Activated T-cell treated with anti-CD3 and anti-CD28 coated beads, Interleukin-2, amount 50 U/mL, for 24 hours (primary cell): ENCODE measurements at places on chromosomes 13 and 19.

GRCh38 chr13:40390401-40390916 is 276.0 kb downstream of the FOXO1 start:
- DNase-seq, result no peak

GRCh38 chr13:20547479-20547908 is 19.5 kb upstream of the IFT88 start:
- DNase-seq, result no peak

DNA sequence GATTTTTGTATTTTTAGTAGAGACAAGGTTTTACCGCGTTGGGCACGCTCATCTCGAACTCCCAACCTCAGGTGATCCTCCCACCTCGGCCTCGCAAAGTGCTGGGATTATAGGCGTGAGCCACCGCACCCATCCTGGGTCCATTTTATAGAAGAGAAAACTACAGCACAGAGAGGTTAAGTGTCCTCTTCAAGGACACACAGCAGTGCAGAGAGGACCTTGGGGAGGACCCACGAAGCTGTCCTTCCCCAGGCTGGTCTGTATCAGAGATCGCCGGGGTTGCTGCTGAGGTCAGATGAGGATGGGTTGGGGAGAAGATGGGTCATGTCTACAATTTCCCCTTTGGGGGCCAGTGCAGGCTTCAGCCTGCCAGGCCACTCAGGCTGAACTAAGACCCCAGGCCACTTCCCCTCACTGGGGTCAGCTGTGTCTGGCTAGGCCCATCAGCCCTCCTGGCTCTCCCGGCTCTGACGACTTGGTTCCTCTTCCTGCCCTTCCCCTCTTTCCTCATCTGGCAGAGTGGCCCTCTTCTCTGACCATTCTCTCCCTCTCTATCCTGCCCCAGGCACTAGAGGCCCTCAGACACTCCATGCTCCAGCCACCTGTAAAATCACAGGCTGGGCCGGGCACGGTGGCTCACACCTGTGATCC is 9.6 kb downstream of the MYO1F start:
- DNase-seq, result no peak

- DNase-seq, result peak; percentile 79
Observed at GRCh38 chr19:38049105-38049649, 142.2 kb downstream of the SIPA1L3 start.

GRCh38 chr19:1590641-1591397 is 1.8 kb downstream of the MBD3 start:
- peak; percentile 68 for DNase-seq

DNA sequence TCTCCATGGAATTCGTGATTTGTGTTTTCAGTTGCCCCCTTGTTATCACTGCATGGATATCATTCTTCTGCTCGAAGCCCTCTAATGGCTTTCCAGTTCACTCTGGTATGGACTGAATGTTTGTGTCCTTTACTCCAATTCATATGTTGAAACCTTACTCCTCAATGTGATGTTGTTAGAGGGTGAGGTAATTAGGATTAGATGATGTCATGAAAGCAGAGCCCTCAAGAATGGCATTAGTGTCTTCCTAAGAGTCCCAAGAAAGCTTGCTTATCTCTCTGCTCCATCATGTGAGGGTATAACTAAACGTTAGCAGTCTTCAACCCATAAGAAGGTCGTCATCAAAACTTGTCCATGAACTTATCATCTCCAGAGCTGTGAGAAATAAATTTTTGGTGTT is 1626.3 kb upstream of the MIR17HG start:
- DNase-seq, result no peak

DNA sequence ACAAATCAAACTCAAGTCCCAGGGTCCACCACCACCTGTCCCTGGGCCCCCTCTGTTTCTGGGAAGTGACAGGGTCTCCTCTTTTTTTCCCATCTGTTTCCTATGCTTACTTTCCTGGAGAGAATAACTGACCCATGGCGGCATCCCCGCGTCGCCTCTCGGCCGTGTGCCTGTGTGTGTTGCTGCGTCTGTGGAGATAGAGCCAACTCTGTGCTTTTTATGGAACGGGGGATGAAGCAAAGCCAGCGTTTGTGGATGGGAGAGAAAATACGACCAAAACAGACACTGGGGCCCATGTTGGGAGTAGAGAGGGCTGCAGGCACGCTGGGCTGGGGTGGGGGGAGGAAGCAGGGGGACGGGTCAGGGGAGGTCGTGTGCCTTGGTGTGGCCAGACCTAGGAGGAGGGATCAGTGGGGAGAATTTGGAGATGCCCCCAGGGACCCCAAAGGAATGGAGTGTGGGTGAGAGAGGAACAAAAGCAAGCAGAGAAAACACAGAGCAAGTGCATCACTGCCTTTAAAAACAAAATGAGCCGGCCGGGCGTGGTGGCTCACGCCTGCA is 16.6 kb downstream of the PLK5 start:
- no peak for DNase-seq

DNA sequence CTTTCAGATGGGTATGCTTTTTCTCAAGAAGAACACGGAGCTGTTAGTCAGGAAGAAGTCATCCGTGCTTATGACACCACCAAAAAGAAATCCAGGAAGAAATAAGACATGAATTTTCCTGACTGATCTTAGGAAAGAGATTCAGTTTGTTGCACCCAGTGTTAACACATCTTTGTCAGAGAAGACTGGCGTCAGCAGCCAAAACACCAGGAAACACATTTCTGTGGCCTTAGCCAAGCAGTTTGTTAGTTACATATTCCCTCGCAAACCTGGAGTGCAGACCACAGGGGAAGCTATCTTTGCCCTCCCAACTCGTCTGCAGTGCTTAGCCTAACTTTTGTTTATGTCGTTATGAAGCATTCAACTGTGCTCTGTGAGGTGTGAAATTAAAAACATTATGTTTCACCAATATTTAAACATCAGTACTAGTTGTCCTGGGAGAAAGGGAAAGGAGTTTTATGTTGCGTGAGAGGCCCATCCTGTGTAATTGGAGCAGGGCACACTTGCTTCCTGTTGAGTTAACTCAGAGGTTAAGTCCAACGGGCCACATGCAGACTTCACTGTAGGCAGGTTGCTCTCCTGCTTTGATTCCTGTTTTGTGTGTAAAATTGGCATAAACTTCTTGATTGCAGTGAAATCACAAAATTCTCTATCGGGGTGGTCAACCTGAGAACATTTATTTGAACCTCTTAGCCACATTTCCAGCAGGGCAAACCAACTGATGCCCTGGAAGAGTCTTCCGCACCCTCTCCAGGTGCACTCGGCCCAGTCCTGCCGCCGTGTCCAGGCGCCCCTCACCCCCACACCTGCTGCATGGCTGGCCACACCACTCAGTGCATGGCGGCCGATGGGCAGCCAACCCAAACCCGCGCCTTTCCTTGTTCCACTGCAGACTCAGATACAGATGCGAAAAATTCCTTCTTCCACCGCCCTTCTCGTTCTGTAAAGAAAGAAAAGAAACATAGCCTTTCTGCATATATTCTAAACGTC is 31.6 kb downstream of the SHISA2 start:
- no peak for DNase-seq

- no peak for DNase-seq
Observed at GRCh38 chr13:80873589-80873988, 532.7 kb upstream of the SPRY2 start.

DNA sequence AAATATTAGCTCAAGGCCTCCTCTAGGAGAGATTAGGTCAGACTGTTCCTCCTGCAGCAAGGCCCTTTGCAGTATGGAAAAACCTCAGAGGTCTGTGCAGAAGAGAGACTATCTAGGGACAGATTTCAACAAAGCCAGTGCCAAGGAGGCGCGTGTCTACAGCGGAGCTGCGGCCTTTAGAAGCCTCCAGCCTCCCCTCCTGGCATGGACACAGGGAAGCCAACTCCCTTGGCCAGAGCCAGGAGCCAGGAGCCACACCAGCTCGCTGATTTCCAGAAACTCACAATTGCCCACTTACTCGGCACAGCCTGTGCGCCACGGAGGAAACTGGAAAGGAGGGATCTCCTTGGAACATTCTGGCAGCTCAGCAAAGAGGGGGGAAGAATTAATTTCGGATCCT is 63.4 kb downstream of the INSR start:
- DNase-seq, result no peak

DNA sequence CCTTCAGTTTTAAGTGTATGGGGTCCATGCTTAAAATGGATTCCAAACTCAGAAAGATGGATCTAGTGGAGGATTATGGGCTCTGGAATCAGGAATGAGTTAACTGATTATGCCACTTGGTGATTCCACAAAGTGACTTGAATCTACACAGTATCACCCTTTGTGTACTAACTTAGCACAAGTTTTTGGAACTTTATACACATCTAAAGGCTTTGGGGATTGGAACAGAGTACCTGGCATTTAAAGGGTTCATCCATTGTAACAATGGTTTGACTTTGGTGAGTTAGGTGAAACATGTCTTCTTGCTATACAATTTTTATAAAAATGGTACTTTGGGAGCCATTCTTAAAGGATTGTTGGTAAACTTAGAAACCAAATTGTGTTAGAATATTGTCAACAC is 1.1 kb downstream of the RPL21 start:
- no peak for DNase-seq

- peak; percentile 81 for DNase-seq
Observed at GRCh38 chr19:13784731-13785452, 10.4 kb upstream of the ZSWIM4 start.

DNA sequence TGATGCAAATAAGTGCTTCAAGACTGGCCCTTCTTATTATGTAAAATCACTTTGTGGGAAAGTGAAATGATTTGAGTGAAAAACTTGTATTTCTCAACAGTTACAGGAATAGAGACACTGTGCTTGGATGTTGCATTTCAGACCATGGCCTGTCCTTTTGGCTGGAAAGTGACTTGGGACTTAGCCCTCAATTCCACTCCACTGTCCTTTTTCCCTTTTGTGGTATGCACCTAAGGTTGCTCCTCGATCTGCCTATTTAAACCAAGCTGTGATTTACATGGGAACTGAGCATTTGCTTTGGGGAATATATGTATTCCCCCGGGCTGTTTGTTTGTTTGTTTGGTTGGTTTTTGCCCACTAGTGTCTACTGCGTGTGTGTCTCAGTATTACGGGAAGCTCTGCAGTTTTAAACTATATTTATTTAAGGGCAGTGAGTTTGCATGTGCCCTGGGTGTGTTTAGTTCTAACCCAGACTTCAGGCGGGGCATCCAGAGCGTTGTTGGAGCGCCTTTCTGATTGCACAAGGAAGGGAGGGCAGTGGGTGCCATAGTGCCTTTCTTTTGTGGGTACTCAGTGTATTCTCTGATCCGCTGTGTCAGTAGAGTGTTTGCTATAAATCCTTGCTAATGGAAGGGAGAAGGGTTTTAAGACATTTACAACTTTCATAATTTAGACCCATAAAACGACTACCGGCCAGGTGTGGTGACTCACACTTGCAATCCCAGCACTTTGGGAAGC is 18.2 kb upstream of the RNF113B start:
- no peak for DNase-seq

- DNase-seq, result no peak
Observed at GRCh38 chr13:107124129-107124718, 556.3 kb upstream of the ARGLU1 start.

DNA sequence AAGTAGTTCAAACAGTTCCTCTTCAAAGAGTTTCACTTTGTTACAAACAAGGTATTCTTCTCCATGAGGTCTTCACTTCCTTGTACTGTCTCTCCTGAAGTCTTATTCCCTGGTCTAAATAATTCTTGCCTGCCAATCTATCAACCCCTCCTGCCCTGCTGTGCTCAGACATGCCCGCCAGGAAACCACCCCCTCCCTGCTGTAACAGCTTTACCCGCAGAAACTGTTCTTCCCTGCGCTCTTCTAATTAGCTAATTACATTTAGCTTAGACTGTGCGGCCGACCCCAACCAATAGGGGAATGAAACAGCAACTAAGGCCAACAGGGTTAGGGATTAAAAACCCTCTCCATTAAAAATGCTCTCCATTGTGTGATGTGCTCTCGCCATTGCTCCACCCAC is 46.7 kb downstream of the ZNF846 start:
- no peak for DNase-seq

DNA sequence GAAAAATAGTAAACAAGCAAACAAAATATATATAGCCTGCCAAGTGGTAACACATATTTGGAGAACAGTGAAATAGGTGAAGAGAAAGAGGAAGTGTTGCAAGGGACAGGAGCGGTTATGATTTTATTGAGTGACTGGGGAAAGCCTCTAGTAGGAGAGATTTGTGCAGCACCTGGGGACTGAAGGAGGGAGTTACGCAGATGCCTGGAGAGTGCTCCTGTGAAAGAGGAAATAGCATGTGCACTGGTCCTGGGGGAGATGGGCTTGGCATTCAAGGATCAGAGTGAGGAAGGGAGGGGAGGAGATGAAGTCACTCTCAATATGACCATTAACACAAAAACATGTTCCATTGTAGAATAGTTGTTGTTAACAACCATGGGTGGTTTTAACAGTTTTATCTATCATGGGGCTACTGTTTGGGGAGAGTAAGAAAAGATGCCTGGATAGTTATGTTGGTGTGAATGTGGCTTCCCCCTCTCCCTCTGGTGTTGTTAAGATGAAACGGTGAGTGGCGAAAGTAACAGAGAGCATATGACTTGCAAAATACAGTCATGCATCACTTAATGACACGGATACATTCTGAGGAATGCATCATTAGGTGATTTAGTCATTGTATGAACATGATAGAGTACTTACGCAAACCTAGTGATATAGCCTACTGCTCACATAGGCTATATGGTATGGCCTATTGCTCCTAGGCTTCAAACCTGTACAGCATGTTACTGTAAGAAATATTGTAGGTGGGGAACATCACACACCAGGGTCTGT is 251.7 kb upstream of the ARGLU1 start:
- DNase-seq, result no peak

DNA sequence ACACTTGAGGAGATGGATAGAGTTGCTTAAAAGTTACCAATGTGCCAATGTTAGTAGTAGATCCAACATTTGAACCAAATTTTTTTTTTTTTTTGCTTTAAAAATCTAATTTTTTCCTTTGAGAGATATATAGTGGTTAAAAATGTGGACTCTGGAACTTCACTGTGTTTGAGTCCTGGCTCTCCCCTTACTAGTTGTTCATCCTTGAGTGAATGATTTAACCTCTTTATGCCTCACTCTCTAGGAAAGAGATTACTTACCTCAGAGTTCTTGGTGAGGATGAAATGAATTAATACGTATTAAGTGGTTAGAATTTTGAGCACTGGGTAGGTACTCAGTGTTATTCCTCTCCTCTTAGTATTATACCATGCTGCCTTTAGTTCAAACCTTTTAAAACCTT is 24.3 kb downstream of the PDS5B start:
- DNase-seq, result no peak

DNA sequence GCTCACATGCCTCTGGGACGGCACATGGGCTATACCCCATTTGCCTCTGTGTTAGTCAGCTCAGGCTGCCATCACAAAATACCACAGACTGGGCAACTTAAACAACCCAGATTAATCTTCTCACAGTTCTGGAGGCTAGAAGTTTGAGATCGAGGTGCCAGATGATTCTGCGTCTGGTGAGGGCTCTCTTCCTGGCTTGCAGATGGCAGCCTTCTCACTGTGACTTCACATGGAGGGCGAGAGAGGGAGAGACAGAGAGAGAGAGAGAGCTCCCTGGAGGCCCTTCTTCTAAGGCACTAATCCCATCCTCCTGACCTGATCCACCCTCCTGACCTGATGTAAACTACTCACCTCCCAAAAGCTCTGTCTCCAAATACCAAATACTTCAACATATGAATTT is 55.0 kb downstream of the GPR12 start:
- DNase-seq, result no peak
